ENCODE measurements at places on chromosomes 2 and 18.

DNA sequence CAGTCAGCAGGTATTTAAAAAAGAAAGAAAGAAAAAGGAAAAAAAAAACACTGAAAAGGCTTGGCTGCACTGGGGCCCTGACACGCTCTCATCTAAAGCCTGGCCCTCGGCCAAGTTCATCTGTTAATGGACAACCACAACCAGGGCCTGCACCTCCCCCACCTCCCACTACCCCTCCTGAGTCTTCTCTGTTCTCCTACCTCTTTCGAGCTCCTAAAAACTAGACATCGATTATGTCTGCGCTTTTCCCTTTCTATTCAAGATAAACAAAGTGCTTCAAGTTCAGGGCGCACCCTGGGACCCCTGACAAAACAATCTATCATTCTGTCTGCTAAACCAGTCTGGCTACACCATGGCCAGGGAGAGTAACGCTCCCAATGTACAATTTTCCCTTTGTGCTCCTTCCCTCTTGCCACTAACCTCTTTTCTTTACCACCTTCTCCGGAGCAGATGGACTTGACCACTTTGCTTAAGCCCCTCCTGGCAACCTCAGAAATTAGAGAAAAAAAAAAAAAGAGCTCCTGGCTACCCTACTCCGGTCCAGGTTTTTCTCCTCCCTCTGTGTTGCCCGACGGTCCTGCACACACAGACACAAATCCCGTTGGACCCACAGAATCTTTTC lies 22.7 kb downstream of the BCL11A start:
- no peak for DNase-seq

GRCh38 chr2:182248362-182248761 lies 178.5 kb downstream of the PDE1A start:
- DNase-seq, result no peak

GRCh38 chr2:102618452-102619413 lies 620 bp upstream of the SLC9A2 start:
- no peak for DNase-seq

DNA sequence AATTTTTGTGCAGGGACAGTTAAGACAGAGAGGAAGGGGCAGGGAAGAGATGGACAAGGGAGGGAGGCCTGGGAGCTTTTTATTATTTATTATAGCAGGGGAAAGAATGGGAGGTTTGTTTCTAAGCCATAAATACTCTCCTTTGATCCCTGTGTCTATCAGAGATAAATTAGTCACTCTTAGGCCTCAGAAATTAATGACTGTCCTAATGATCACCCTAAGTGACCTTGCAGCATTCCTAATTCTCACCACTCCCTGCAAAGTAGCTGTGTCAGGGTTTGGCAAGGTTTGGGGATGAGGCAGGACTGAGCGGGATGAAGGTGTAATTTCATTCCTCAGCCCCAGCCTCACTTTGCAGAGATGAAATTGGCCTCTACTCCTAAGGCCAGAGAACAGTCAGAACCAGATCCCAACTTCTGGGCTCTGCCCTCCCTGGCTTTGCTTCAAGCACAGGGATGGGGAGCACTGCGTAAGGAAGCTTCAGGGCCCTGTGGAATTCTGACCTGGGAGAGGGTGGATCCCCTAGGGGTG lies 95.0 kb downstream of the TMEM17 start:
- DNase-seq, result no peak

GRCh38 chr2:224562831-224563230 lies 22.3 kb downstream of the CUL3 start:
- DNase-seq, result no peak

- DNase-seq, result no peak
These were observed 1050.7 kb upstream of the PIK3C3 start for GRCh38 chr18:40904295-40904694.

GRCh38 chr18:58221060-58221725 lies 177.2 kb downstream of the NEDD4L start:
- no peak for DNase-seq

- no peak for DNase-seq
These were observed 168.6 kb downstream of the CNTNAP5 start for GRCh38 chr2:124193706-124194105.

GRCh38 chr2:48496849-48497248 lies 33.1 kb upstream of the STON1 start:
- DNase-seq, result no peak

DNA sequence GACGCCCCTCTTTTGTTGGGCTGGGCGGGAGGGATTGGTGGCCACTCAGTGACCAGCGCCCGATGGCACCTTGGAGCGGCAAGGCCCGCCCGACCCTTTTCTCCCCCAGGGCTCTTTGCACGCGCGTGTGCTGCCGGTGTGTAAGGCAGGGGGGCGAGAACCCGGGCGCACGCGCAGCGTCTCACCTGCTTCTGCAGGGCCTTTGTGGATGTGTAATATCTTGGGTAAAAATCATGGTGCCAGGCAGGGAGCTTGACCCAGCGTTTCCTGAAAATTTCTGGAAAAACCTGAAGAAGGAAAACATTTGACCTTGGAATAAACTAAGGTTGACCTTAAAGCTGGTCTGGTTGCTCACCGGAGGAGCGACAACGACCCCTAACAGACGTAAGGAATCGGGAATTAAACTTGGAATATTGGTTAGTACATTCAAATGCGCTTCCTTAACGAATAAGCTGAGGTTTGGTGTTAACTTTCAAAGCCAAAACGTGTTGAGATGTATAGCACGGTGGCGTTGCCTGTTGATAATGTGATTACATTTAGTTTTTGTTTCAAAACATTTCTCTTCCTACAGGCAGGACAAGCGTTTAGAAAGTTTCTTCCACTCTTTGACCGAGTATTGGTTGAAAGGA lies 438 bp downstream of the HSPE1 start:
- DNase-seq, result no peak

Measured in frontal cortex (tissue), 4 donors.